ENCODE measurements at places on chromosomes 1 and 21. TPM values are rescaled to one million over a fixed set of nuclear protein-coding genes. Genes with fewer than 3 reads are reported as not detected.

DNA sequence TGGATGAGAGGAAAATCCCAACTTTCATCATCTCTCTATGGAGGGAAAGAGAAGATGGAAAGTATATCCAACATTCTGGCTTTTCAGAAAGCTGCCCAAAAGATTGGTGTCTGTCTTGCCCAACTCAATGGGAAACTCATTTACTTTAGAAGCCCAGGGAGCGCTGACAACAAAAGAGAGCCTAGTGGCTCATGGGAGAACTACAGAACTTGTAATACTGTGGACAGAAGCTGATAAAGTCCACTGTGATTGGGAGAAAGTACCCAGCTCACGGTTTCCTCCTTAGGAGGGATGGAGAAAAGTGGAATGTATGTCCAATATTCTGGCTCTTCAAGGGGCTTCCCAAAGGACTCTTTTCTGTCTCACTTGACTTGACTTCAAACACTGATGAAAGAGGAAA is 66.0 kb downstream of the RGS21 start:
- 0 out of 2 replicates have a peak, but pooled peaks cover 2% of the 10 kb centered on the region for H3K36me3 ChIP-seq
- no peak overlapping the region for H3K4me3 ChIP-seq
- H3K27ac ChIP-seq, result no peak overlapping the region
- peaks cover 12% of the 10 kb centered on the region for H3K4me1 ChIP-seq
- H3K27me3 ChIP-seq, result no peaks in the 10 kb centered on the region
- DNase-seq, result no peak

DNA sequence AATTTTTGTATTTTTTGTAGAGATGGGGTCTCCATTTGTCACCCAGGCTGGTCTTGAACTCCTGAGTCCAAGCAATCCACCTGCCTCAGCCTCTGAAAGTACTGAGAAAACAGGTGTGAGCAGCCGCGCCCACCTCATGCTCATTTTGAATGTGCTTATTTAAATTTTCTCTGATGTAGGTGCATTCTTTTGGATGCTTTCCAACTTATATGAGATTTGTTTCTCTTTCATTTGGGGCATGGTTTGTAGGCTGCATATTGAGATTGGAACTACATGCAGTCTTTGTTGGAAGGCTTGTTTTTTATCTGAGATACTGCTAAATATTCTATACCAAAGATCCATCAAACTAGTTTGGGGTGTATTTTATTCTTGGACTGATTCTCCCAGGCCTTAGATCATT is 81.0 kb upstream of the IVNS1ABP start:
- no peak overlapping the region for H3K4me3 ChIP-seq
- no peak for DNase-seq
- H3K4me1 ChIP-seq, result peaks cover 24% of the 10 kb centered on the region

GRCh38 chr1:233386336-233386735 is 58.8 kb downstream of the MAP3K21 start:
- H3K4me3 ChIP-seq, result no peak overlapping the region
- no peak for DNase-seq
- H3K27ac ChIP-seq, result no peak overlapping the region
- H3K4me1 ChIP-seq, result peaks cover 11% of the 10 kb centered on the region
- peaks cover 40% of the 10 kb centered on the region for H3K36me3 ChIP-seq

DNA sequence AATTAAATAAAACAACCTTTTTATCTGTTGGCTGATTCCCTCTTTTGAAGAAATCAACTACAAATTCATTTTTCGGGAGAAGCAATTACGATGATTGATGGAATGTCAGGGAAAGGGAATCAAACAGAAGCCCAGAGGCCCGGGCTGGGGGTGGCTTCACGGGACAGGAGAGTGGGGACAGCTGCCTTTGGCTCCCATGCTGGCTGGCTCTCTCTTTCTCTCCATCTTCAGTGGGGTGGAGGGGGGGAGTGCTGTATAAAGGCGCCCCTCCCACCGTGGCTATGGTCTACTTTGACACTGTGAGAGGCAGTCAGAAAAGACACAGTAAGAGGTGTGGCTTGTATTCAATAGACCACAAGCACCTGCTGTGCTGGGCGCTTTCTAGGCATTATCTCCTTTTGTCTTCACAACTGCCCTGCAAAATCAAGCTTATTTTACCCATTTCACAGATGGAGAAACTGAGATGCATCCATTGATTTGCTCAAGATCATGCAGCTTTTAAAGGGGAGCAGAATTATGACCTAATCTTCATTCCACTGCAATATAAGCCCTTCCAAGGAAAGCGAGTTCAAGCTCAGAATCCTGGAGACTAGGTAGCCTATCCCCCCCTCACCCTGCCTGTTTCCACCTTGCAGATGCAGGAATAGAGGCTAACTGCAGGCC is 92.9 kb downstream of the GRIK3 start:
- no peak overlapping the region for H3K4me3 ChIP-seq
- H3K27ac ChIP-seq, result no peak overlapping the region
- no peaks in the 10 kb centered on the region for H3K36me3 ChIP-seq
- H3K4me1 ChIP-seq, result peaks cover 12% of the 10 kb centered on the region

DNA sequence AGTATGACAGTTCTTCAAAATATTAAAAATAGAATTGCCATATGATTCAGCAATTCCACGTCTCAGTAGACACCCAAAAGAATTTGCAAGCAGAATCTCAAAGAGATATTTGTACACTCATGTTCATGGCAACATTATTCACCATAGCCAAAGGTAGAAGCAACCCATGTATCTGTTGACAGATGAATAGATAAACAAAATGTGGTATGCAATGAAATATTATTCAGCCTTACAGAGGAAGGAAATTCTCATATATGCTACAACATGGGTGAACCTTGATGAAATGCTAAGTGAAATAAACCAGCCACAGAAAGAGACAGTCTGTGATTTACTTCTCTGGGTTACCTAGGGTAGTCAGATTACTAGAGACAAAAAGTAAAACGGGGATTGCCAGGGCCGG is 47.0 kb downstream of the NAV1 start:
- H3K4me1 ChIP-seq, result peaks cover 22% of the 10 kb centered on the region
- no peak overlapping the region for H3K27ac ChIP-seq
- DNase-seq, result no peak
- no peak overlapping the region for H3K4me3 ChIP-seq
- peaks cover 4% of the 10 kb centered on the region for H3K27me3 ChIP-seq

- no peaks in the 10 kb centered on the region for H3K27me3 ChIP-seq
- peaks cover 23% of the 10 kb centered on the region for H3K4me1 ChIP-seq
- no peaks in the 10 kb centered on the region for H3K36me3 ChIP-seq
- no peak for DNase-seq
These were observed 95.1 kb downstream of the SIPA1L2 start for GRCh38 chr1:232534552-232535517.

DNA sequence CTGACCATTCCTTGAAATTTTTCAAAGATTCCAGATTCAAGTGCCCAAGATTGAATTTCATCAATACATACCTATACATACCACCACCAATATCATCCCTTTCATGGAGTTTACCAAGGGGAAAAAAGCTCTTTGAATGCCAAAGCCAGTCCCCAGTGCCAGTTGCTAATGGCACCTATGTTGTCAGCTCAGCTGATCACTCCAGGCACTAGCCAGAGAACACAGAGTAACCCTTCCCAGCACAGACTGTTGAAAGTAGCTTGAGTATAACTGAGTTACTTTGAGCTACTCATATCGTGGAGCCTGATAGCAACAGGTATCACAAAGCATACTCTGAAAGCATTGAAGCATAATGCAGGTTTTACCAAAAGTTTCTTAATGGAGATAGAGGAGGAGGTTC is 133.9 kb upstream of the NFIA start:
- no peak overlapping the region for H3K4me3 ChIP-seq
- no peak for DNase-seq
- no peaks in the 10 kb centered on the region for H3K27me3 ChIP-seq
- no peaks in the 10 kb centered on the region for H3K36me3 ChIP-seq
- H3K4me1 ChIP-seq, result peaks cover 26% of the 10 kb centered on the region
- no peak overlapping the region for H3K27ac ChIP-seq

GRCh38 chr1:56866656-56867055 is 12.1 kb downstream of the C8A start:
- H3K27ac ChIP-seq, result no peak overlapping the region
- no peaks in the 10 kb centered on the region for H3K27me3 ChIP-seq
- H3K4me3 ChIP-seq, result no peak overlapping the region
- H3K4me1 ChIP-seq, result no peaks in the 10 kb centered on the region
- DNase-seq, result no peak

- no peak for DNase-seq
- H3K4me1 ChIP-seq, result no peaks in the 10 kb centered on the region
- H3K4me3 ChIP-seq, result no peak overlapping the region
- H3K27me3 ChIP-seq, result no peaks in the 10 kb centered on the region
These were observed 637.2 kb downstream of the SMYD3 start for GRCh38 chr1:245869847-245870246.

DNA sequence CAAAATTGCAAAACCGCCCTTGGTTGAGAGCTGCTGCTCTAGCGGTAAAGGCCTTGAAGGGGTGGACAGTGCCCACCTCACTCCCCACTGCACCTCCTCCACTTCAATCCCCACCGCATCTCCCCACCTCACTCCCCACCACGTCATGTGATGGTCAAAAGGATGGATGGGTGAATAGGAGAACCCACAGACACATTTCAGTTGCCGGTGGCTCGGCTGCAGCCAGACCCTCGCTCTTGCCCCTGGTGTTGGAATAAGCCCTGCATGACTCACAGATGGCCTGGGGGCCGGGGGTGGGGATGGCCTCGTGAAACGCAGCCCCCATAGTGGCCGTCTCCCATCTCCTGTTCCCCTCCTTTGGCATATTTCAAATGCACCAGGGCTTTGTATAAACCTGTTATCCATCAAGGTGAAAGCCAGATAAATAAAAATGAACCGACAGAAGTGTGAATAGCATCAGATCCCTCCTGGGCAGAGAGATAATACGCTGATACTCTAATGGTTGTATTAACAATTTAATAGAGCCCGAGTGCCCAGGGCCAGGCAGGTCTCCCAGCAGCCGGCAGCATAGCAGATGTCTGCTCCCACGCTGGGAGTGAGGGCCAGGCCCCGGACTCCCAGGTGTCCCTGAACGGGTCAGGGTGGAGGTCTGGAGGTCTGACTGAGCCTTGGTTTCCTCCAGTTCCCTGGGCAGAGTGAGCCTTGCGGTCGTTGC is 300.3 kb downstream of the NPHP4 start:
- H3K27me3 ChIP-seq, result peaks cover 6% of the 10 kb centered on the region
- DNase-seq, result no peak
- H3K27ac ChIP-seq, result no peak overlapping the region
- H3K4me3 ChIP-seq, result no peak overlapping the region

DNA sequence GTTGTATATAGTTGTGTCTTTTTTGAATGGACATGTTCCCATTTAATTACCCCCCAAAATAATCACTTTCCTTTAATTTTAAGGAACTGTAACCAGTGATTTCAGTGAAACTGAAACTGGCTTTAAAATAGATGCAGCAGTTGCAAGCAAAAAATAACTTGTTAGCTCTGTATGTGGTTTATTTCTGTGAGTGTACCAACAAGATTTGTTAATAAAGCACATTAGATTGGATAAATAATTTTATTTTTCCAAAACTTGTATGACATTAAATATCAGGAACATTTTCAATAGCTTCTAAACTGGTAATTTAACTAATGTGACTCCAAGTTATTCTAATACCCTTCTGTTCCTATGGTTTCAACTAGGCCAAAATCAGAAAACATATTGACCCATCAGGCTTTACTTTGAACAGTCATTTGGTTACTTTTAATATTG is 184.3 kb upstream of the CACYBP start:
- no peak overlapping the region for H3K27ac ChIP-seq
- no peak overlapping the region for H3K4me3 ChIP-seq

GRCh38 chr21:34367320-34367935 is 3.6 kb downstream of the KCNE2 start:
- peaks cover 3% of the 10 kb centered on the region for H3K27me3 ChIP-seq
- H3K4me3 ChIP-seq, result no peak overlapping the region
- H3K36me3 ChIP-seq, result no peaks in the 10 kb centered on the region
- H3K27ac ChIP-seq, result no peak overlapping the region
- peak; percentile 48 for DNase-seq
- H3K4me1 ChIP-seq, result peaks cover 3% of the 10 kb centered on the region

GRCh38 chr1:171646249-171646560 is 6.3 kb downstream of the MYOC start:
- H3K27ac ChIP-seq, result no peak overlapping the region
- no peaks in the 10 kb centered on the region for H3K36me3 ChIP-seq
- DNase-seq, result no peak
- peaks cover 26% of the 10 kb centered on the region for H3K4me1 ChIP-seq
- no peak overlapping the region for H3K4me3 ChIP-seq
- no peaks in the 10 kb centered on the region for H3K27me3 ChIP-seq

DNA sequence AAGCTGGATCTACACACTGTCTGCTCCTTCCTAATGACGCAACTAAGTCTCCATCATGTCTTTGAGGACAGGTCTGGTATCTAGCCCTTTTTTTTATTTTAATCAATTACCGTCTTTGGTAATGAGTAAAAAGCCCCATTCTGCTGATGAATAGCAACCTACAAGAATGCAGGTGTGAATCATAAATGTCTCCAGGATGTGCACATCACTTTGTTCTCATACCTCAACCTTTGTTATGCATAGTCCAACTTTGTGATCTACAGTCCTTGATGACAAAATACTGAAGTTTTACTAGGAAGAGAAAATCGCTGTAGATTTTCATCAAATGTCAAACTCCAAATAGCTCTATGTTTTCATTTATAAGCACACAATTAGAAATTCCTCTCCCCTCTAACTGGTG is 39.3 kb downstream of the PLPPR5 start:
- H3K4me3 ChIP-seq, result no peak overlapping the region
- H3K27ac ChIP-seq, result no peak overlapping the region
- H3K27me3 ChIP-seq, result no peaks in the 10 kb centered on the region
- DNase-seq, result no peak

- H3K36me3 ChIP-seq, result peaks cover 6% of the 10 kb centered on the region
- no peaks in the 10 kb centered on the region for H3K4me1 ChIP-seq
- H3K27ac ChIP-seq, result no peak overlapping the region
- H3K4me3 ChIP-seq, result no peak overlapping the region
These were observed 19.1 kb downstream of the AGL start for GRCh38 chr1:99869304-99869703.

DNA sequence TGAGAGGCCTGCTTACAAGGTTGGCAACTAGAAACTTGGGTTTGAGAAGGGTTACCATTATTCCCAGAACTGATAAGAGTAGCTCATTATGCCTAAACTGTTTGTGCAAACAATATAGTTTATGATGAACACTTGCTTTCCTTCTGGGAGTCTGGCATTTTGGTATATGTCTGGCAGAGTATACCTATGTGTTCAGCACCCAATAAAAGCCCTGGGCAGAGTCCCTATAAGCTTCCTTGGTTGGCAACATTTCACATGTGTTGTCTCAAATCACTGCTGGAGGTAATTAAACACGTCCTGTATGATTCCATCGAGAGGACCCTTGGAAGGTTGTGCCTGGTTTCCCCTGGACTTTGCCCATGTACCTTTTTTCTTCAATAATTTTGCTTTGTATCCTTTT is 39.7 kb upstream of the DMRTA2 start:
- no peaks in the 10 kb centered on the region for H3K27me3 ChIP-seq
- H3K4me1 ChIP-seq, result no peaks in the 10 kb centered on the region
- H3K36me3 ChIP-seq, result no peaks in the 10 kb centered on the region
- no peak overlapping the region for H3K4me3 ChIP-seq
- no peak overlapping the region for H3K27ac ChIP-seq

Gene SPRR1B
- not detected for total RNA-seq

Gene TRPM2
- total RNA-seq, result 0.92 TPM

Gene RPS6KA1
- total RNA-seq, result 57.7 TPM

Gene UBE2U
- total RNA-seq, result not detected

Gene TAS1R1
- not detected for total RNA-seq

Gene LRRC53
- not detected for total RNA-seq

Gene GPR3
- 7.8 TPM for total RNA-seq

Gene VHLL
- not detected for total RNA-seq

Gene PTGFR
- total RNA-seq, result 0.11 TPM

Gene CLEC20A
- not detected for total RNA-seq
